H9 (cell line): ENCODE measurements at places on chromosomes 2 and 18. TPM values are rescaled to one million over a fixed set of nuclear protein-coding genes. Genes with fewer than 3 reads are reported as not detected.

AGXT gene
- total RNA-seq = not detected in 2 replicates

GKN2 gene
- not detected in 2 replicates for total RNA-seq

DNA sequence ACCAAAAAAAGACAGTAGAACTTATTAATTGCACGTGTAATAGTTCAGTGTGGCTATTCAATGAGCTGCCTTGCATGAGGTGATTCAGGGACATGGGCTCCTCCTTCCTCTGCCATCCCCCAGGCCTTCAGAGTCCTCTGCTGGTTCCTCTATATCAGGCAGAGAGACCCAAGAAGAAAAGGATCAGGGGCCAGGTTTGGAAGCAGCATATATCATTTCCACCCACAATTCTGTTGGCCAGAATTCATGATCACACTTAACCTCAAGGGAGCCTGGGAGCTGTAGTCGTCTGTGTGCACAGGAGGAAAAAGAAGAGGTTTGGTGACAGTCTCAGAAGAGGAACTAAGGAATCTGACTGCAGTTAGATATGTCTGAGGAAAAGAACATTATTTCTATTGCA, 114.0 kb upstream of the GLS start:
- H3K4me1 ChIP-seq = no peaks in the 10 kb centered on the region
- no peaks in the 10 kb centered on the region for H3K27me3 ChIP-seq
- no peak for DNase-seq
- H3K36me3 ChIP-seq = no peaks in the 10 kb centered on the region
- H3K4me3 ChIP-seq = no peak overlapping the region

GRCh38 chr2:167945660-167946368, 301.6 kb downstream of the STK39 start:
- no peaks in the 10 kb centered on the region for H3K36me3 ChIP-seq
- H3K4me3 ChIP-seq = no peak overlapping the region
- no peak for DNase-seq
- H3K27ac ChIP-seq = no peak overlapping the region
- peaks cover 5% of the 10 kb centered on the region; the same call in 1 of the 2 replicates for H3K4me1 ChIP-seq
- no peaks in the 10 kb centered on the region for H3K27me3 ChIP-seq

DNA sequence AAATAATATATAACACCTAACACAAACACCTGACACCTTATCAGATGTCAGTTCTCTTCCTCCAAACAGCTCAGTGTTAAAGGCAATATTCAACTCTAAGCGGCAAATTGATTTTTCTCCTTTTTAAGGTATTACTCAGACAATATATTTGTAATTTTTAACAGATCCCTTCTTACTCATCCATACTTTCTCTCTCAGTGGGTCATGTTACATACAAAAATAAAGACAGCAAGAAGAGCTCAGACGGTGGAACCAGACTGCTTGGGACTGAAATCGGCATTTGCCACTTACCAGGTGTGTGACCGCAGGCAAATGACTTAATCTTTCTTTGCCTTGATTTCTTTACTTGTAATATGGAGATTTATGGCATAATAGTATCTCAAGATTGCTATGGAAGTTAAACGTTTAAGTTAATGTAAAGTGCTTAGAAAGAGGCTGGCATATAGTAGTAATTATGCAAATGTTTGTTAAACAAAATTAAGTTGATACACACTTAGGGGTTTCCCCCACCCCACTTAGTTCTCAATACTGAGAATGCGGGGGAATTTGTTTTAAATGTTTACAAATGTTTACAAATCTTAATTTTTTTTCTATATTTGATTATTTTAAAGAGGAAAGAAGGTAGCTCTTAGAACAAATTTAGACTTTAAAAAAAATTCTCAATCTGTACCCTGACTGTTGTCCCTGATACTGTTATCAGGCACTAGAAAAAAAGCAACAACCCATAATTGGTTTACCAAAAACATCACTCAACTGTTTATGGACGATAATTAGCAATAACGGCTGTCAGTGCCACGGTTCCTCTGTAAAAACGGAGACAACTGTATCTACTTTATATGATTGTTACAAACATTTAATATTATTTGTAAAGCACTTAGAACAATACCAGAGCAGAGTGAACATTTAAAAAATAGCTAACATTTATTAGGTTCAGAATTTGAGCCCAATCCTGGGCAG, 25.6 kb downstream of the MAP3K2 start:
- H3K27me3 ChIP-seq = no peaks in the 10 kb centered on the region
- no peak overlapping the region for H3K27ac ChIP-seq

- H3K36me3 ChIP-seq = no peaks in the 10 kb centered on the region
- H3K27ac ChIP-seq = no peak overlapping the region
- no peaks in the 10 kb centered on the region for H3K27me3 ChIP-seq
Measured at GRCh38 chr2:190511104-190511503, 23.4 kb downstream of the NEMP2 start.

- H3K4me1 ChIP-seq = no peaks in the 10 kb centered on the region
- H3K4me3 ChIP-seq = no peak overlapping the region
- no peak overlapping the region for H3K27ac ChIP-seq
Measured at GRCh38 chr2:223980397-223980735, 23.1 kb downstream of the MRPL44 start.

- no peak overlapping the region for H3K4me3 ChIP-seq
- no peaks in the 10 kb centered on the region for H3K36me3 ChIP-seq
Measured at GRCh38 chr2:72155737-72156136, 8.1 kb upstream of the CYP26B1 start.

GRCh38 chr2:219163156-219163555, 2.5 kb upstream of the NHEJ1 start:
- DNase-seq = no peak
- H3K27ac ChIP-seq = no peak overlapping the region
- H3K4me1 ChIP-seq = no peaks in the 10 kb centered on the region
- no peaks in the 10 kb centered on the region; the same call in 1 of the 2 replicates for H3K27me3 ChIP-seq

GRCh38 chr2:203688798-203689197, 17.6 kb upstream of the CD28 start:
- H3K27me3 ChIP-seq = no peaks in the 10 kb centered on the region
- no peak overlapping the region for H3K4me3 ChIP-seq
- H3K27ac ChIP-seq = no peak overlapping the region

- no peak overlapping the region for H3K27ac ChIP-seq
- peaks cover 7% of the 10 kb centered on the region; the same call in 1 of the 2 replicates for H3K4me1 ChIP-seq
- no peak for DNase-seq
- H3K36me3 ChIP-seq = peaks cover 14% of the 10 kb centered on the region
Measured at GRCh38 chr2:205731583-205731981, 49.3 kb downstream of the NRP2 start.

- H3K4me3 ChIP-seq = no peak overlapping the region
- DNase-seq = no peak
- no peaks in the 10 kb centered on the region for H3K4me1 ChIP-seq
- no peaks in the 10 kb centered on the region for H3K27me3 ChIP-seq
- H3K36me3 ChIP-seq = no peaks in the 10 kb centered on the region
Measured at GRCh38 chr18:30954262-30954661, 88.3 kb downstream of the DSC3 start.

DNA sequence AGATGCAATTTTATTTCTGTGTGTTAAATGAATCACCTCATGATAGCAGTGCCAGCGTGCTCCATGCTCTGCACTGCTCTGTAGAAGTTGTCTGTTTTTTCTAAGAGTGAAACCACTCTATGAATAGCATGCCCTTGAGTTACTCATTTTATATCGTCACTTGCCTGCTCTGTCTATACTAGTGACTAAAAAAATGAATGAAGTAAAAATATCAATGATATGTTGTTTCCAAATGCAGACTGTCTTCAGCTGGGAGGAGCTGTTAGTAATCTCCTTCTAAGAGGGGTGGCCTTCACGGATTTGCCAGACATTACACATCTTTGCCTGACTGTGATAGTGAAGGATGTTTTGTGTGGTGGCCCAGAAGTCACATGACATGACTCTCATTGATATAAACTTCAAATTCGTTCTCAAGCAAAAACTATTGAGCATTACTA, 852.1 kb downstream of the CNTNAP5 start:
- no peaks in the 10 kb centered on the region for H3K36me3 ChIP-seq
- H3K27ac ChIP-seq = no peak overlapping the region
- no peaks in the 10 kb centered on the region for H3K27me3 ChIP-seq

GRCh38 chr18:13543144-13543543, 183.2 kb downstream of the FAM210A start:
- H3K4me3 ChIP-seq = no peak overlapping the region
- no peaks in the 10 kb centered on the region; the same call in 1 of the 2 replicates for H3K4me1 ChIP-seq
- no peaks in the 10 kb centered on the region for H3K27me3 ChIP-seq
- H3K36me3 ChIP-seq = no peaks in the 10 kb centered on the region

GRCh38 chr2:4134551-4135550, 431.5 kb downstream of the DCDC2C start:
- H3K4me3 ChIP-seq = no peak overlapping the region
- H3K27ac ChIP-seq = no peak overlapping the region
- no peaks in the 10 kb centered on the region for H3K27me3 ChIP-seq
- peaks cover 21% of the 10 kb centered on the region for H3K36me3 ChIP-seq

DNA sequence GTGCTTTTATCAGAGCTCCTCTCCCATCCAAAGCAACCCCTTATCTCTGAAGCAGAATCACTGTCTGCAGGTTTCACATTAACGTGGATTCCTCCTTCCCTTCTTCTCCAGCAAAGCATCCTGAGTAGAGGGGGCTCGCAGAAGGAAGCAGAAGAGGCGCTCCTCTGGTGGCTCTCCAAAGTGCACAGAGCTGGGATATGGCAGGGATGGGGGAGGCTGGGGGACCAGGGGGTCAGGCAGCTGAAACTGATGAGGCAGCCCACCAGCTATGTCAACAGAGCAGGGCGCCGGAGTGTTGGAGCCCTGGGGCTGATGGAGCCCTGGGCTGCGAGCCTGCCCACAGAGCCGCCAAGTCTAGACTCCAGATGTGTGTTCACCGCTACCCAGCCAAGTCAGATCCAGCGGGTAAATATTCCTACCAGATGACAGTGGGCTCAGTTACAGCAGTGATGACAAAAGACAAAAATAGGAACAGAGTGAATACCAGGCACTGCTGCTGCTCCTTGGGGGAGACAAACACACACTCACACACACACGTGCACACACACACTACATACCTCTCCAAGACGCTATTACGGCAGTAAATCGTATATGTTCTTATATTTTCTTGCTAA, 678.3 kb upstream of the ID2 start:
- no peaks in the 10 kb centered on the region for H3K27me3 ChIP-seq
- H3K36me3 ChIP-seq = no peaks in the 10 kb centered on the region
- no peak overlapping the region for H3K4me3 ChIP-seq
- no peak for DNase-seq
- no peak overlapping the region for H3K27ac ChIP-seq

DNA sequence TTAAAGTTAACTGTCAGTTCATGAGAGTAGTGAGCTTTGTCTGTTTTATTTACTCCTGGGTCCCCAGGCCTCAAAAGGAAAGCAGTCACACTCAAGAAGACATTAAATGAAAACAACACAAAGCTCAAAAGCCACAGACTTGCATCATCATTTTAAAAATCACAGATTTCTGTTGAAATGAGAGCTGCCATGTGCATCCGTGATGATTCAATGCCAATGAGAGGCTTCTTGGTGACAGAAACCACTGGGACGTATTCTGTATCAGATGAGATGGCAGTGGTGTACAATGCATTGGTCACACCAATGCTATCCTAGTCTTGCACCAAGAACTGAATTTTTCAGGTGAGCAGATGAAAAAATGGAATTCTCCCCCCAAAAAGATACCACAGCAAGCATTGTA, 204.8 kb downstream of the ANAPC1 start:
- H3K4me1 ChIP-seq = no peaks in the 10 kb centered on the region; the same call in 1 of the 2 replicates
- no peak for DNase-seq
- H3K36me3 ChIP-seq = peaks cover 5% of the 10 kb centered on the region

DNA sequence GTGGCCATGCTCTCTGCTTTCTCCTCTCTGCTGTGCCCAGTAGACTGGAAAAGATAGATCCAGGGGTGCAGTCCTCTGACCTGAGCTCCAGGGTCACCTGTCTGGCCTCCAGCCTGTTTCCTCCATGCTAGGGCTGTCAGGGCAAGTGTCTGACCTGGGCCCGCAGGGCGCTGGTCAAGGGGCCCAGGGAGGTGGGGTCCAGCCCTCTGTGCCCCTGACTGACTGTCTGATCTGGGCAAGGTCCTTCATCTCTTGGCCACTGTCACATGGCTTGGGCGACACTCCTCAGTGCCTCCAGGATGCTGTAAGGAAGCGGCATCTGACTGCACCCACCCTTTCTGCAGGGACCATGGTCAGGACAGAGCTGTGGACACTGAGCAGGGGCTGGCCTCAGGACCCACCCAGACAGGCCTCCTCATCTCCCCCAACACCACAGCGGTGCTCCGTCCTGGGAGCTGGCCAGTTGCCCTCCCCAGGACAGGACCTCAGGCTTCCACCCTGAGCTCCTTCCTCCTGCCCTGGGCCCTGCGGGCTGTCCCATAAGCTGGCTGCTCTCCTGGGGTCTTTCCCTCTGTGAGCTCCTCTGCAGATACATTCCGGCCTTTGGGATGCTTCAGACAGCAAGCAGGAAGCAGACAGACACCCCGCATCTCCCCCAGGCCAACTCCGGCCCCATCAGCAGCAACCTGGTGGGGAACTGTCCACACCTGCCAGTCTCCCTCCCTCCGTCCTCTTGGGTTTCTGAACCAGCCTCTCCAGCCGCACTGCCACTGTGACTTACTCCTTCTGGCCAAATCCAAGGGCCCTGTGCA, 21.2 kb upstream of the ALPI start:
- H3K4me3 ChIP-seq = no peak overlapping the region
- H3K27ac ChIP-seq = no peak overlapping the region
- no peaks in the 10 kb centered on the region; the same call in 1 of the 2 replicates for H3K27me3 ChIP-seq

- no peak overlapping the region for H3K4me3 ChIP-seq
- H3K4me1 ChIP-seq = no peaks in the 10 kb centered on the region
- H3K36me3 ChIP-seq = no peaks in the 10 kb centered on the region
- H3K27me3 ChIP-seq = no peaks in the 10 kb centered on the region
- H3K27ac ChIP-seq = no peak overlapping the region
Measured at GRCh38 chr18:36660311-36660710, 168.5 kb downstream of the TPGS2 start.

DNA sequence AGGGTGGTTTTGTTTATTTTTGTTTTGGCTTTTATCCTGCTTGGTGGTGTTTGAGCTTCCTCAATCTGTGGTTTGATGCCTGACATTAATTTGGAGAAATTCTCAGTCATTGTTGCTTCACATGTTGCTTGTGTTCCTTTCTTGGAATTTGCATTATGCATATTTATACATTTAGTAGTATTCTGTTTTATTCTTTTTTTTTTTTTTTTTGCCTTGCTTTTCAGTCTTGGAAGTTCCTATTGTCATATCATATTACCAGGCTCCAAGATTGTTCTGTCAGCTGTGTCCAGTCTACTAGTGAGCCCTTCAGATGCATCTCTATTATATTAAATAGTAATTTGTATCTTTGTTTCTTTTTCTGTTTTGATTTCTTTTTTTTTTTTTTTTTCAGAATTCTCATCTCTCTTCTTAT, 77.0 kb downstream of the EPC2 start:
- H3K4me1 ChIP-seq = no peaks in the 10 kb centered on the region; the same call in 1 of the 2 replicates
- peaks cover 9% of the 10 kb centered on the region for H3K36me3 ChIP-seq
- H3K4me3 ChIP-seq = no peak overlapping the region

DNA sequence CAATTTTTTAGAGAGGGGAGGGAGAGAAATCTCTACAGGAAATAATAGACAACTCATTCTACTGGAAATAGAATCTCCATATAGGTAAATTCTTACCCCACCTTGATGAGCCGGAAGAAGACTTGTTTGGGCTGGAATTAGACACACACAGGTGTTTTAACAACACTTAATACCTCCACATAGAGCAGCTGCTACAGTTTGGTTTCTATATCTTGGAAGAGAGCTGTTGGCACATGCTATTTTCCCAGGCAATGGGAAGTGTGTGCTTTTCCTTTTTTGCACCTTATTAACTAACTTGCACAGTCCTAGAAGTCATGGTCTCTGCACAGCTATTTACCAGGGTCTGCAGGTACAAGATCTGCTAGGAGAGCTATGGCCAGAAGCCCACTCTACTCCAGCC, 73.7 kb downstream of the SATB2 start:
- no peaks in the 10 kb centered on the region; the same call in 1 of the 2 replicates for H3K4me1 ChIP-seq
- DNase-seq = no peak
- no peak overlapping the region for H3K27ac ChIP-seq
- no peaks in the 10 kb centered on the region for H3K27me3 ChIP-seq
